ENCODE measurements at places on chromosomes 6 and 20.
A peak's percentile ranks its signal among the peaks of the same experiment; 100 is the strongest.

- no peak for DNase-seq
These were observed 1226.8 kb upstream of the CITED2 start for GRCh38 chr6:140601021-140601808.

- DNase-seq: no peak
These were observed 4.1 kb upstream of the BNIP5 start for GRCh38 chr6:36340618-36341454.

DNA sequence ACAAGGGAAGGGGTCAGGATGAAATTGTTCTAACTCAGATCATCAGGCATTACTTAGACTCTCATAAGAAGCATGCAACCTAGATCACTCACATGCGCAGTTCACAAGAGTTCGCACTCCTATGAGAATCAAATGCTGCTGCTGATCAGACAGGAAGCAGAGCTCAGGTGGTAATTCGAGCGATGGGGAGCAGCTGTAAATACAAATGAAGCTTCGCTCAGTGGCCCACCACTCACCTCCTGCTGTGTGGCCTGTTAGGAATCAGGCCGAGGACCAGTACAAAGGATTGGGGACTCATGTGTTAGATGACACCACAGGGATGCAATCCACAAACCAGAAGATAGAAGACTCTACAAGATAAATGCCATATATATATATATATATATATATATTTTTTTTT, 31.5 kb upstream of the TOP1 start:
- no peak for DNase-seq

GRCh38 chr6:134734312-134734869, 215.5 kb downstream of the ALDH8A1 start:
- no peak for DNase-seq

- DNase-seq: no peak
These were observed 88.6 kb downstream of the RNF217 start for GRCh38 chr6:125050663-125051318.

GRCh38 chr6:33075568-33076405, at the start of gene HLA-DPB1:
TSS of gene HLA-DPB1 (plus strand) at chr6:33075990. CDS start at chr6:33076042, 52 bp downstream.
- peak; percentile 14 for DNase-seq

DNA sequence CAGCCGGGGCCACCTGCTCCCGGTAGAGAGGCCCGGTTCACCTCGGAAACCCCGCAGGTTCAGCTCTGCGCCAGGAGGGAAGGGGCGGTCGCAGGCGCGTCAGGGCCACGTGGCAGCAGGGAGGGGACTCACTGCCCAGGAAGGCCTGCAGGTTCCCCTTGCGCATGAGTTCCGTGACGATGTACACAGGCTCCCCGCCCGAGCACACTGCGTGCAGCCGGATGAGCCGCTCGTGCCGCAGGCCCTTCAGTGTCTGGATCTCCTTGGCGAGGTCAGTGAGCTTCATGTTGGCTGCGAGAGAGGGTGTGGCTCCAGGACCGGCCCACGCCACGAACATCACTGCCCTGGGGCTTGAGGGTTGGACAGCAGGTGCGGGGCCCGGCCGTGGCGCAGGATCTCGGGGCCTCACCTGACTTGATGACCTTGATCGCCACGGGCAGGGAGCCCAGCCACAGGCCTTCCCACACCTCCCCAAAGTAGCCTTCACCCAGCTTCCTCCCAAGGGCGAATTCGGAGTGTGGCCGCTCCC, 4.9 kb upstream of the PTK6 start:
- DNase-seq: no peak

- no peak for DNase-seq
These were observed 39.7 kb upstream of the SUPT3H start for GRCh38 chr6:45417436-45417835.

DNA sequence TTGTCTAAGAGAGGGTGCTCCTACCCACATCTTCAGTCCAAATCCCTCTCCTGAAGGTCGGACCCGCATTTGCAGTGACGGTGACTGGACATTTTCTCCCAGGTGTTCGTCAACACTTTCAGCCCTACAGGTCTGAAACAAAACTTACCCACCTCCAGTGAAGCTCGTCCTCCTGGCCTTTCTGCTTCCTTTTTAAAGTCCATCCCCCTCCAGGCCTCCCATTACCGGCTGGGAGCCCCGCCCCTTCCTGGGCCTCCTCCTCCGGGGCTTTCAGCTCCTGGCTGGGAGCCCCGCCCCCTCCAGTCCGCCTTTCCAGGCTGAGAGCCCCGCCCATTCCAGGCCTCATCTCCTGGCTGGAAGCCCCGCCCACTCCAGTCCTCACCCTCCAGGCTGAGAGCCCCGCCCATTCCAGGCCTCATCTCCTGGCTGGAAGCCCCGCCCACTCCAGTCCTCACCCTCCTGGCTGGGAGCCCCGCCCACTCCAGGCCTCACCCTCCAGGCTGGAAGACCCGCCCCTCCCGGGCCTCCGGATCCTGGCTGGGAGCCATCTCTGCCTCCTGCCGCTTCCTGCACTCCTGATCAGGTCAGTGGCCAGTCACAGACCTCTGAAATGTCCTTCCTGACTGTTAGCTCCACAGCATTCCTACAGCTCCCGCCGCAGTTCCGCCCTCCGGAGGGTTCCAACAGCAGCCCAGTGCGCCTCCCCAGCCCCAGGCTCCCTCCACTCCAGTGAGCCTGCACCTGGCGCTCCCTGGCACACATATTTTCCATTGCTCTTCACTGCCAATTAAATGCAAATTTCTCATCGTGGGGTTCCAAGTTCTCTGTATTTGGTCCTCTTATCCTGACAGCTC, 98.5 kb downstream of the LY86 start:
- DNase-seq: no peak

DNA sequence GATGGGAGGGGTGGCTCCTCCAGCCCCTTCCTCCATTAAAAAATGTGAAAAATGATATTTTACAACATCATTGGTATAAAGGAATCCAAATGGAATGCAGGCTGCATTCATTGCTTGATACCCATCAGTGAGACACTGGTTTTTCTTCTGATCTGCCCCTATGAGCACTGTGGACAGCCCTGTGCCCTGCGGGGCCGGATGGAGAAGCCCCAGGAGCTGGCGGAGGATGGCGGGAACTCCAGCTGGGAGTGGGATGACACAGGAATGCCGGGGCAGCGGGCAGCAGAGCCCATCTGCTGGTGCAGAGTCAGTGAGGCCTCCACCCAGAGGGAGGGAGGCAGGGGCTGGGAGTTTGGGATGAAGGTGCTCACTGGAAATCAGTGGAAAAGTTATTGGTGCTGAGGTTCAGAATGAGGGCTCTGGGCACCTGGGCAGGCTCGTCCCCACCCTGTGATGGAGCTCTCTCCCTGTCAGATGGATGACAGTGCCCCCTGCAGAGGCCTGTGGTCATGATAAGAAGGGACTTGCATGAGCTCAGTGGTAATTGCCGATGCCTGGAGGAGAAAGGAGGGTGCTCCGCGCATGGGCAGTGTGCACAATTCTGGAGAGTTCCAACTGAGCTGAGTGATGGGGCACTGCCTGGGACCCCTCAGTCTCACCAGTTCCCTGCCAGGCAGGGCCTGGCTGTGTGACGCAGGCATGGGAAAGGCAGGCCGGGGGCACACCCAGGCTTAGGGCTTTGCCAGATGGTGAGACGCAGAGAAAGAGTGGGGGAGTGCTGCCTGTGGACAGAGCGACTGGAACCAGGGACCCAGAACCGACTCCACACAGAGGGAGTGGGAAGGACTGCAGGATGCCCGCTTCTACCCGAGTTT, 23.2 kb downstream of the CTCFL start:
- peak; percentile 9 for DNase-seq

GRCh38 chr20:16001286-16001685, 572.0 kb downstream of the KIF16B start:
- no peak for DNase-seq

DNA sequence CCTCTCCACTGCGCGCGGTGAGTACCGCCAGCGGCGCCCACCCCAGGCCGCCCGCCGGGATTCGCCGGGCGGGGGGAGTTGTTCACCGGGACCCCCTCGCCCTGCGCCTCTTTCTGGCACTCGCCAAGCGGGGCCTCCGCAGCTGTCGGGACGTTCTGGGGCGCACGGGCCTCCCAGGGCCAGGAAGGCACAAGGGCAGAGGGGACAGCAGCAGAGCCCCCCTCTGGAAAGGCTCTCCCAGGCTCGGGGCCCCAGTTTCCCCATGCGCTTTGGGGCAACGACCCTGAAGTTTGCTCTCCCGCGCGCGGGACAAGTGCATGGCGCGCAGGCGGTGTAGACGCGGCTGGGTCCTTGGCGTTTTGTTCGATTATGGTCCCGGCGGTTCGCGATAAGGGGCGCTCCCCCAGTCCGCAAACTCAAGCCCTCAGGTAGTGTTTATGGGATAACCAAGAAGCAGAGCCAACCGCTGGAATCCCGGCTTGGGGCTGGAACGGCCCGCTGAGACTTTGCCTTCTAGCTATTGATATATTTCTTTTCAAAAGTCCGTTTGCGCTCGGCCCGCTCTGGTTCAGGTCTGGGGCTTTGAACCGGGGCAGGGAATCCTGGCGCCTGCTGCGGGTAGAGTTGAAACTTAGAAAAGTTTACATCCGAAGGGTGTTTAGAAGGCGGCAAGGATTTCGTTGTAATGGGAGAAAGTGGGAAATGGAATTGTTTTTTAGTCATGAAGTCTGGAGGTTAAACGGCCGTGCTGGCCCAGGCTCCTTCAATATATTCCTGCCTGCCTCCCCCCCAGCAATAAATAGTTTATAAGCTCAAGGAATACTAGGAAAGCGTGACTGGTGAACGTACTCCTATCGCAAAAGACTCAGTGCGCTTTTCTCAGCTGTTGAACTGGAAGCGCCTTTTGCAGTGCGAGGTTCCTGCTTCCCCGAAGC, 595 bp downstream of the EYA2 start:
- no peak for DNase-seq

GRCh38 chr6:77424761-77425160, 38.5 kb downstream of the HTR1B start:
- no peak for DNase-seq

DNA sequence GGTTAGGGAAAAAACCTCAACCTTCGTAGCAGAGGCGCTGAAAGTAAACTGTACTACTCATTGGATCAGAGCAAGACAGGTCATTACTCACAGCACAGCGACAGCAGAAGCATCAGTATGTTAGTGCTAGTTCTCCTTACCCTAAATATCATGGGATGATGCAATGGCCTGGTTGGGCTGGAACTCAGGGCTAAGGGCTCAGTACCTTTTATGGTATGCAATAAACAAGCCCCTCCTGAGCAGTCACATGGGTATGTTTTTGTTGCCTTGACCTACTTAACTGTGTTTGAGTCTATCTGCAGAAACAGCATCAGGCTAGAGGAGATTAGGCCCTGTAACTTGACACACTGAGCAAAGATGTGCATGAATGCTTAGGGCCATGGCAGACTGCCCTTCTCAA, 369.4 kb upstream of the IMPG1 start:
- no peak for DNase-seq

DNA sequence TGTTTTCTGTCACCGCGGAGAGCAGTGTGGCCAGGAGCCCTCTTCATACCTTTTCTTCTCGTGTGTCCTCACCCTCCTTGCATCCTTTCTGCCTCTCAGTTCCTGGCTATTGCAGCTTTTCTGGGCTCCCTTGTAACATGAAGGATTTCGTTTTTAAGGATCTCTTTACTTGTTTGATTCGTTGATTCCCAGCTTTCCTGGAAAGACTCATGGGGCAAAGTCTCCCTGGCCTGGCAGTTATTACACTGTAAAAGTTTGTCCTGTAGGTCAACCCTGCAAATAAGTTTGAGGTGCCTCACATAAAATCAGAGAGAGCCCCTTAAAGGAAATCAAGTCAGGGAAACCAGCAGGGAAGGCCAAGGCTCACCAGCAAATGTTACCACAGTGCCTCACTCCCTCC, 70.1 kb downstream of the ISM1 start:
- no peak for DNase-seq

DNA sequence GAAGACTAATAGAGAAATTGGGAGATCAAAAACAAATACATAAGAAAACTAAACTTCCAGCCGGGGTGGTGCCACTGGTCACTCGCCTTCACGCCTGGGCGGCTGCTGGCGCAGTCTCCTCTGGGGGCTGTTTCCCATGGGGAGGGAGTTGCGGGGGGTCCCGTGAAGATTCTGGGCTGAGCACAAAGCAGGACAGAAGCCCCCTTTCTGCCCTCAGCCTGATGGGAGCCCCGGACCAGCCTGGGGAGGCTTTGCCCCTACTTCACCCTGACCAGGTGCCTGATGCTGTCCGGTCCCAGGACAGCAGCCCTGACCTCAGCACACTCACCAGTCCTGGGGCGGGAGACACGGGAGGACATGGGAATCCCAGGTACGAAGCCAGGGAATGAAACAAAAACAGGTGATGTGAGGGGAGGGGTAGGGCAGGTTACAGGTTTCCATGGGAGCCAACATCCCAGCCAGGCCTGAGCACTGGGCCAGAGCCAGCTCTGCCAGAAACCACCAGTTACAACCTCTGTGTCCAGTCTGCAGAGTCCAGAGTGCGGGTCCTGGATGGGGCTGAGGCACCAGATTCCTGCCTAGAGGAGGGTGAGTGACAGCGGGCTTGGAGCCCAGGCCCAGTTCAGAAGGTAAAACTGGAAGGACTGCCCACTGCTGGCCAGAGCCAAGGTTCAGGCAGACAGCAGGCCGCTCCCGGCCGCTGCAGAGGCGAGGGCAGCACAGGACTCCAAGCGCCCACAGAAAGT, 326.4 kb downstream of the TAF4 start:
- no peak for DNase-seq

- DNase-seq: peak; percentile 10
These were observed 388.2 kb downstream of the CDH4 start for GRCh38 chr20:61640131-61640870.

DNA sequence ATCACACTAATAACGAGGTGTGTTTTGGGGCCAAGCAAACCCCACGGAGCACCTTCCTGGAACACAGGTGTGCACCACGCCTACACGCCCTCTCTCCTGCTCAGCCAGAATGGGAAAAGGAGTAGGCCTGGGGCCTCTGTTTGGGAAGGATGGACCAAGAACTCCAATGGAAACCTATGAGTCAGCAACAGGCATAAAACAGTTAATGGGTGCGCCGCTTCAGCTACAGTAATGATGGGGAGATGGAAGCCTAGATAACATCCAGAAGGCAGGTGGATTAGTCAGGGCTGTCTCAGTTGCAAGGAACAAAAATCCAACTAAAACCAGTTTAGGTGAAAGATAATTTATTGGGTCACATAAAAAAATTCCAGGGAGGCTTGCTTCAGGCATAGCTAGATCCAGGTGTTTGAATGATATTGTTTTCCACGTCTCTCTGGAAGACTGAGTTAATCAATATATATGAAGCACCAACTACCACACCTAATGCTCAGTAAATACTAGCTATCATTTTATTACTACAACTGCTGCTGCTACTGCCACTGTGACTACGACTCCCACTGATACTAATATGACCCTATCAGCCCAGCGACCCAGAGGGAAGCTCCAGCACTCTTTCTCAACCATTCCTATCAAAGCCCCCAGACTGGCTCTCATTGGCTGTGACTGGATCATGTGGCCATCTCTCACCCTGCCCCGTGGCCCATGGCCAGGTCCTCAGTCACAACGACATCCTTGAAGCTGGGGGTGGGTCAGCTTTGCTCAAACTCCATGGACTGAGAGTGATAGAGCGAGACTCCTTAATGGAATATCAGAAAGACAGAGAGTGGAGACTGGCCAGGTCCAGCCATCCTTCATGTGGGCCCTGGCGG, 155.2 kb upstream of the PTPN1 start:
- DNase-seq: no peak

Data from BJ (cell line).